ENCODE measurements at places on chromosomes 12 and 14.

- DNase-seq: no peak
Observed at GRCh38 chr12:96237465-96238077, 43.4 kb downstream of the ELK3 start.

- no peak for DNase-seq
Observed at GRCh38 chr12:41769810-41770209, 374.9 kb downstream of the GXYLT1 start.

DNA sequence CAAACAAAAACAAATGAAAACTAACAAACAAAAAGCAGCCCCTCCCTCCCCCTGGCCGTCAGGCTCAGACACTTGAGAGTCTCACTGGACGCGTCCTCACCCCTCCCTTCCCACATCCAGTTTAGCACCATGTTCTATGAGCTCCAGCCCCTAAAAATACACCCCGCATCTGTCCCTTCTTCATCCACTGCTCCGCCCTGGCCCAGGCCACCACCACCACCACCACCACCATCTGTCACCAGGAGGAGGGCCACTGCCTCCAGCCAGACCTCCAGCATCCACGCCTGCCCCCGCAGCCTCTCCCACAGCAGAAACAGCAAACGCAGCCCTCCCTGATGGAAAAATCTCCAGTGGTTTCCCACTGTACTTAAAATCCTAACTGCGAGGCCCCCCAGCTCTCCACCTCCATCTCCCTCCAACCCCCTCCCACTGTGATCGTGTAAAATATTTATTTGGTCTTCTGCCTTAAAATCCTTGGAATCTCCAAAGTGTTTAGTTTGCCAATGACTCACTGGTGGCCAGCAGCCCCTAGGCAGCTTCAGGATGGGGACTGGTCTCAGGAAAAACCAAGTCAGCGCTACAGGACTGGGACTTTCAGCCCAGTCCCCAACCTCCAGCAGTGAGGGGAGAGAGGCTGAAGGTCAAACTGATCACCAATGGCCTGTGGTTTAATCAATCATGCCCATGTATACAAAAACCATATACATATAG, 95.1 kb downstream of the SCARB1 start:
- no peak for DNase-seq

- no peak for DNase-seq
Observed at GRCh38 chr12:11071414-11071813, 9.3 kb upstream of the TAS2R46 start.

- DNase-seq: no peak
Observed at GRCh38 chr12:132812631-132813305, 15.9 kb downstream of the GOLGA3 start.

GRCh38 chr12:29713729-29714128, 70.0 kb downstream of the TMTC1 start:
- DNase-seq: no peak

DNA sequence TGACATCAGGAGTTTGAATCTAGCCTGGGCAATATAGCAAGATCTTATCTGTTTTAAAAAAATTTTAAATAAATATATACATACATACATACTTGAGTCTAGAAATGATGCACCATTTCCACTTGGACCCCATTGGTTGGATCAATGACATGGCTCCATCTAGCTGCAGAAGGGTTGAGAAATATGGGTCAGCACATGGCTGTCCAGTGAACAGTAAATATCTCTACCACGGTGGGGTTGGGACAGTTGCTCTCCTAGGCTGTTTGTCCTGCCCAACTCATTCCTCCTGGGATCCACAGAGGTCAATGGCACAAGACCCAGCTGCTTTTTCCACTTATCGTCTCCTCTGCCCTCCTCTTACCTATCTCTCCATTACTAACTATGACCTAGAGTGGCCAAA, 23.6 kb downstream of the PLEKHH1 start:
- DNase-seq: no peak

GRCh38 chr12:2057041-2057794, 4.4 kb downstream of the CACNA1C start:
- DNase-seq: peak; percentile 40

DNA sequence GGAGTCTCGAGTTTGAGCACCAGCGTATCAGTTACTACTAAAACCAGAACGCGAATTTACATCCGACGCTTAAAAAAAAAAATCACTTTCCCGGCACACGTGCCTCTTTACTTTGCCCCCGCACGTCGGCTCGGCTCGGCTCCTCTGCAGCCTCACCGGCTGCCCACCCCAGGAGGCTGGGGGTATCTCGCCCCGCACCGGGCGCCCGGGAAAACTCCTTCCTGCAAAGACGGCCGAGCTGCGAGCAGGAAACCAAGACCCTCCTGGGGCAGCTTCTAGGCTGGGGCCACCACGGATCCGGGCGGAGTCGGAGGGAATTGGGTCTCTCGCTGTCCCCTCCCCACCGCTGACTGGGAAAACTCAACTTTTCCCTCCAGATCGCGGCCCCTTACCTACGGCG, 610 bp downstream of the VSIG10 start:
- peak; percentile 42 for DNase-seq

DNA sequence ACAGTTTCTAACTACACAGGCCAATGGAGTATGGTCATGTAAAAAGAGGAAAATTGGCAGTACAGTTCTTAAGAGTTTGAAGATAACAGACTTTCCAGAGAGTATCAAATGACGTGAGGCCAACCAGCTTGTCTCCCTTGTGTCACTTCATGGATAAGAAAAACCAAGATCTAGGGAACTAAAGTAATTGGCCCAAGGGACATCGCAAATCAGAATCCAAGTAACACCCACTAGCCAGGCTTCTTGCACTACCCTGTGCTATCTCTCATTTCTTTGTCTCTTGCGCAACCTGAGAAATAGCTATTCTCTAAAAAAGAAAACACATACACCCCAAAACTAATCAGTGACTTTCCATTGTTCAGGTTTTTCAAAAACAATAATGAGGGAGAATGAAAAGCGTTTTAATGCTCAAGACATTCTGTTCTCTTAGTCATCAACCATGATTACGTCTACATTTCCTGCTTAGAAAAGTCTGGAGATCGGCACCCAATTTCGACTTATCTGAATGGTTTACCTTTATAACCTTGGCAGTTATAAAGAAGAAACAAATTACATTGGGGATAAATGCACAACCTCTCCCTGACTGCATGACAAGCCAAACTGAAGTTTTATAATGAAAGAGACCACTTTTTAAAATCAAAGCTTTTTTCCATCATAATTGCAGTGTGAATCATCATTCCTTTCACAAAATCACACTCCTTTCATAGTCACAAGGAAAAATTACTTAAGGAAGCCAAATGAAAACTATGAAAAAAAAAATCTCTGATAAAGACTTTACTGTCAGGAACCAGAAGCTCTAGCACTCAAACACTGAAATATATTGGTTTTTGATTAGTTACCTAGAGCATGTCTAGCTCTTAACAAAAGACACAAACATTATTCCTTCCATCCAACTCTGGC, 42.1 kb downstream of the TMTC1 start:
- no peak for DNase-seq

GRCh38 chr14:75234173-75235115, 44.2 kb upstream of the FOS start:
- DNase-seq: no peak

GRCh38 chr14:71346685-71347084, 439.4 kb downstream of the PCNX1 start:
- DNase-seq: no peak

- DNase-seq: no peak
Observed at GRCh38 chr12:62908674-62909073, 26.3 kb downstream of the PPM1H start.

DNA sequence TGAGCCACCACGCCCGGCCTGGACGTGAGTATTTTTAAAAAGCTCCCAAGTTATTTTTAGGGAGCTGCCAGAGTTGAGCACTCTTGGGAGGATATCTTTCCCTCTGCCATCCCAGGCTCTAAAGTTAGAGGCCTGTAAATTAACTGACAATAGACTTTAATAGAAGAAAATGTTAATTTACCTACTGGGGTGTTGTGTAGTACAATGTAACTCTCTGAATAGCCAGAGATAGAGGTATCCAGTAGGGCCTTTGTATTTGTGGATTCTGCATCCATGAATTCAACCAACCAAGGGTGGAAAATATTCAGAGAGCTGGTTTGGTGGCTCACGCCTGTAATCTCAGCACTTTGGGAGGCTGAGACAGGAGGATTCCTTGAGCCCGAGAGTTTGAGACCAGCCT, 7.6 kb upstream of the PIGH start:
- DNase-seq: no peak

DNA sequence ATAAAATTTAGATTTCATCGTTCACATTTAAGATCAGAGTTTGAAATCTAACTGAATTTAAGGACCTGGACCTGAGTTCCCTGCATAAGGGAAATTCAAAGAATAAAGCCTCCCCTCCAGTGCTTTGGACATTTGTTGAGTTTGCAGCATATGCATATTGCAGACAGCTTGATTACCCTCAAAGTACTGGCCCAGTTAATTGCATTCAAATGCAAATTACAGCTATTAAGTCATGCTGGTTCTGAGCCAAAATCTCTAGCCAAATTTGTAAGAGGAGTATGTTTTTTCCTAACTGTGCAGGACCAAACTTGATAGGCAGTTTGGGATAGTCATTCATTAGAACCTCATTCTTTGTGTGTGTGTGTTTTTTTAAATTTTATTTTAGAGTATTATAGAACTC, 9.1 kb upstream of the KIF21A start:
- no peak for DNase-seq

GRCh38 chr14:90574188-90575131, 177.6 kb downstream of the CALM1 start:
- DNase-seq: no peak

- peak; percentile 59 for DNase-seq
Observed at GRCh38 chr14:64510825-64511671, 6.5 kb downstream of the ZBTB1 start.

GRCh38 chr12:47111392-47111778, 31.6 kb upstream of the AMIGO2 start:
- DNase-seq: no peak

GRCh38 chr12:16562435-16562834, 43.5 kb downstream of the LMO3 start:
- no peak for DNase-seq

- no peak for DNase-seq
Observed at GRCh38 chr12:100877776-100878175, 83.2 kb downstream of the ANO4 start.

GRCh38 chr14:78071016-78071549, 99.1 kb upstream of the NRXN3 start:
- DNase-seq: no peak

GRCh38 chr12:7129872-7130691, at the start of gene CLSTN3:
CLSTN3 (plus strand) TSS chr12:7130371; CDS start chr12:7130649, 278 bp downstream.
- DNase-seq: peak; percentile 53

GRCh38 chr14:61106959-61107641, 126.1 kb downstream of the SLC38A6 start:
- DNase-seq: no peak

- DNase-seq: no peak
Observed at GRCh38 chr14:68269136-68269927, 449.8 kb downstream of the RAD51B start.

DNA sequence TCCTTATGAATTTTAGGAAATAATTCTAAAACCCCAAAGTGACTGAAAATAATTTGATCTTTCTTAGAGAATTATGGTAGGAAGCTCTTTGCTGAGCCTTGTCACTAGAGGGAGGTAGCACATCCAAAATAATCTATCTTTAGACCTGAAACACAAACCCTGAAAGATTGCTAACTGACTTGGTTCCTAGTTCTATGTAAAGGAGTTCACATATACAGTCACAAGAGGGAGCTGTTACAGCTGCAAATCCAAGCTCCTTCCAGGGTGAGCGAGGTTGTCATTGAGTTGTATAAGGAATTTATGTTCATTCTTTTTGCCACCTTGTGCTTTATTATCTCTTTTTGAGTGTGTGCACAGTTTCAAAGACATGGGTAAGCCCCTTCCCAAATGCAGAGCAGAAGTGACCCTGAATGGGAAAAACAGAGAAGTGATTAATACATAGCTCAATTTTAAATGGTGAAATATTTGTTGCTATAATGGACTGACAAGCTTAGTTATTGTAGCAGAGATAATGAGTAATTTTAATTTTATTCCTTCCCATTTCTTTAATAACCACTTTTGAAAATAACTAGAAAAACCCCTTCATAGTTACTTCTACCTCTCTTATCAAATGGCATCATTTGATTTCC, 387.9 kb downstream of the DAD1 start:
- peak; percentile 3 for DNase-seq

- DNase-seq: no peak
Observed at GRCh38 chr14:102966681-102967505, 44.4 kb downstream of the AMN start.

GRCh38 chr12:9906873-9907272, 25.3 kb downstream of the CLEC2A start:
- DNase-seq: no peak

DNA sequence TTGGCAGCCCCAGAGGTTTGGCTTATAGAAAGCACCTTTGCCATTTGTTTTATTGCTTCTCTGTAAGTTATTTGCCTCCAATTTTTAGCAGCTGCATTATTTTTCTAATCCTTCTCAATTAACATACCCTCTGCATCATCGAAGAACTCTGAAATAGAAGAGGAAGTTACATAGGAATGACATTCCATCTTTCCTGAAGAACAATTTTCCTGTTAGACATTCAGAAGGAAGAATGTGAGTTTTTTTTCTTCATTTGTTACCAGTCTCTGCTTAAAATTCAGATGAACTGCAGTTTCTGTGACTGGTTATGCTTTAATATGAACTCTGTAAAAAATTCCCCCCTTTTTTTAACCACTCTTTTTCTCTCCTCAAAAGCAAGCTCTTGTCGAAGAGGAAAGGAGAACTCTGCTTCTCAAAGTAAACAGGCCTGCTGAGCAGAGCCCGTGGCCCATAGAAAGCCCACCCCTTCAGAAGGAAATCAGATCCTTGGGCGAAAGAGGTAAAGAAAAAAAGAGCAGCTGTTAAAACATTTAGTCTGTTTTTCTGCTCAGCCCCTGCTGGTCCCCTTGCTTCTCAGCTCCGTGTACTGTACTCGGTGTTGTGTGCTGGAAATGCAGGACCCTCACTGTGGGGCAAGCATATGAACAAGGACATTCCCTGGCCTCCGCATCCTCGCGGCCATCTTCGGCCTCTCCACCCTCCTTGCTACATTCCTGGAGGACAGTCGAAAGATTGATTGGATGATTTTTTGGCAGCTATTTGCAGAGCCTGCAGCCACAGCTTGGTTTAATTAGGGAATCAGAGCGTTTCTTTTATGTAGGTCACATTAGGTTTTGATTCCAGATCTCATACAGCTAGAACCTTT, 164.4 kb upstream of the LRIG3 start:
- DNase-seq: peak; percentile 55
